ENCODE measurements at places on chromosomes 7 and 10.

GRCh38 chr10:124473070-124473469, 11.4 kb downstream of the LHPP start:
- DNase-seq: no peak

GRCh38 chr7:144379776-144380384, 23.6 kb downstream of the NOBOX start:
- no peak for DNase-seq

DNA sequence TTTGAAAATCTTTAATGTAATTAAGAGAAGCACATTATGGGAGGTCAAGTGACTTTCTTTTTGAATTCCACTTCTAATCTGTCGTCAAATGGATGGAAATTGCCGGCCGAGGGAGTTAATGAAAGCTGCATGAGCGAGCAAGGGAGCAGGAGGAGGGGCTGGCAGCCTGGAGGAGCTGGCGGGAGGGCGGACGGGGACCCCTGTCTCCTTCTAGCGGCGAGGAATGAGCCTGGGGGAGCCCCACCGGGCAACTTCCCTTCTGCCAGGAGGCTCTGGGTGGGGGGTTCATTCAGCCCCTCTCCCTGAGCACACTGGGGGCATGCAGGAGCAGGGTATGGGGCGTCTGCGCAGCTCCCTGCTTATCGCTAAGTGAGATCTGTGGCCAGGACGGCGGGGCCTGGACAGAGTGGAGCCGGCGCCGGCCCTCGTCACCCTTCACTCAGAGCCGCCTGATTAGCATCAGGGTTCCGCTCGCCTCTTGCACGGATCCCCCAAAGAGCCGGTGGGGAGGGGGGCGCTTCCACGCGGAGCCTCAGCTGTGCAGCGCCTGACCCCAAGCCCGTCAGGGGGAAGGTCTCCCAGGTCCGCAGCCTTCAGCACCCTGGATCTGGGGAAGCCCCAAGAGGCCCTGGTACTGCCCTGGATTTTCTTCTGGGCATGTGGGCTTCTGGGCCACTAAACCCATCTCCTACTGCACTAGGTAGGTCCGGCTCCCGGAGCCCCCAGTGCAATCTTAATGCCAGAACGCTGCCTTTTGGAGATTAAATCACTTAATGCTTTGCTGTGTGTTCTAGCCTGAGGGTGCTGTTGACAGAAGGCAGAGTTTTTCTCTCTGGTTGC, 680.8 kb downstream of the LRMDA start:
- DNase-seq: no peak

- DNase-seq: no peak
These were observed 121.8 kb downstream of the UBE2H start for GRCh38 chr7:129830949-129831348.

DNA sequence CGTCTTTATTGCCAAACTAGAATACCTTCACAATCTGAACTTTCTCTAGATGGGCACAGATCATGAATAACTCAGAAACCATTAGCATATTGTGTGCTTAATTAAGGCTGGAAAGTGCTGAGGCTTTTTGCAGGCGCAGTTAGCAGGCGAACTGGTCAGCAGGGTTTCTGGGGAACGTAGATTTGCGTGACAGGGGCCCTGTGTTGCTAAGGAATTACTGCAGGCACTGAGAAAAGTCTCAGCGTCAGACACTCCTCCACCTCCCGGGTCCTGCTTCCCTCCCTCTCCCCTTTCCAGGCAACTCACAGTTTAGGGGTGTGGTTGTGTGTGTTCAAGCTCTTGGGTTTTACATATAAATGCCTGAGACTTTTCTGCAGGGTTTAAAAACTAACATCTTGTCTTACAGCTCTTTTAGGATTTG, 2.2 kb downstream of the MAP3K8 start:
- DNase-seq: no peak

- no peak for DNase-seq
These were observed 228.9 kb downstream of the AGMO start for GRCh38 chr7:15332956-15333355.
